BE2C (cell line): ENCODE measurements at places on chromosomes 5 and 9.

DNA sequence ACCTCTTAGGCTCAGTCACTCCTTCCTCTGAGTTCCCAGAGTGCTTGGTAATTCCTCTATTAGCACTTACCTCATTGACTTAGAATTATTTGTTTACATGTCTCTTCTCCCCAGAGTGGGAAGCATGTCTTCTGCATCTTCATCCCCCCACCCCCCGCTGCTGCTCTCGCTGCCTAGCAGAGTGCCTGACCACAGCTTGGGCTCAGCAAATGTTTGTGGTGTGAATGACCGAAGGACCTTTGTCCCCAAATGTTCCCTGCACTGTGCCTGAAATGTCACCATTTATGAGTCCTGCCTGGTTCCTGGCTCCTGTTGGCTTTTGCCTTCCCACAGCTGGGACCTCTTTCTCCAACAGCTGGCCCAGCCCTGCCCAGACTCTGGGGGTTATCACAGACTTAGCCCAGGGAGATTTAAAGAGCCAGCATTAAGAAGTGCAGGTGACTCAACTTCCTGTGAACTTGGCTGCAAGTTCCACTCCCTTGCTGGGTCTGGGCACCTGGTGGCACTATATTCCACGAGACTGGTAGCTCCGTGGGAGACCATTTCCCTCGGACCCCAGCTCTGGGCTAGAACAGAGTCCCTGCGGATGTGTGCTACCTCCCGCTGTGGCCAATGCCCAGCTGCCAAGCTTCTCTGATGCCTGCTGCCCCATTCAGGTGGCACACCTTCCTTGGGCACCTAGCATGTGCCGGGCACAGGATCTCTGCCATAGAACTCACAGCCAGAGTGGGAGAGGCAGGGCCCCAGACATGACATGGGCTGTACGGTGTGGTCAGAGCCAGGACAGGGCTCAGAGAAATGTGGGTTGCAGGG lies 1.8 kb upstream of the HMCN2 start:
- no peak for DNase-seq

DNA sequence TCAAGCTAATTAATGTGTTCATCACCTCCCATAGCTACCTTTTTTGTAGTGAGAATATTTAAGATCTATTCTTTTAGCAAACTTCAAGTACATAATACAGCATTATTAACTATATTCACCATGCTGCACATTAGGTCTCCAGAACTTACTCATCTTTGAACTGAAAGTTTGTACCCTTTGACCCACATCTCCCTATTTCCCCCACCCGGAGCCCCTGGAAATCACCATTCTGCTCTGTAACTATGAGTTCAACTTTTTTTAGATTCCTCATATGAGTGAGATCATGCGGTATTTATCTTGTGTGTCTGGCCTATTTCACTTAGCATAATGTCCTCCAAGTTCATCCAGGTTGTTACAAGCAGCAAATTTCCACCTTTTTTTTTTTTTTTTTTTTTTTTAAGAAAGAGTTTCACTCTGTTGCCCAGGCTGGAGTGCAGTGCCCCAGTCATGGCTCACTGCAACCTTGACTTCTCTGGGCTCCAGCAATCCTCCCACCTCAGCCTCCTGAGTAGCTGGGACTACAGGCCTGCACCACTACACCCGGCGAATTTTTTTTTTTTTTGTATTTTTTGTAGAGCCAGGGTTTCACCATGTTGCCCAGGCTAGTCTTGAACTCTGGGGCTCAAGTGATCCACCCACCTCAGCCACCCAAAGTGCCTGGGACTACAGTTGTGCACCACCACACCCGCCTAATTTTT lies 100.4 kb upstream of the SAP30L start:
- DNase-seq, result no peak

- no peak for DNase-seq
These were observed 160.9 kb downstream of the LURAP1L start for GRCh38 chr9:12935714-12936113.

- no peak for DNase-seq
These were observed 10.6 kb downstream of the NIPAL4 start for GRCh38 chr5:157470631-157471030.

GRCh38 chr9:127711831-127712274 lies 3.6 kb downstream of the PTRH1 start:
- no peak for DNase-seq

- DNase-seq, result no peak
These were observed 1061.7 kb upstream of the WWC1 start for GRCh38 chr5:167229751-167230150.

GRCh38 chr9:73176450-73176875 lies 24.8 kb downstream of the ANXA1 start:
- no peak for DNase-seq

- DNase-seq, result no peak
These were observed 14.5 kb downstream of the CATSPER3 start for GRCh38 chr5:134982230-134982629.

- no peak for DNase-seq
These were observed at the start of gene PCDHGA7 for GRCh38 chr5:141382469-141383294. Gene PCDHGA7, plus strand, starts transcription at chr5:141382742. Its CDS starts 158 bp downstream, at chr5:141382900.

GRCh38 chr5:135564331-135564730 lies 14.5 kb downstream of the CXCL14 start:
- no peak for DNase-seq

GRCh38 chr9:1757186-1757585 lies 258.0 kb upstream of the SMARCA2 start:
- DNase-seq, result no peak

DNA sequence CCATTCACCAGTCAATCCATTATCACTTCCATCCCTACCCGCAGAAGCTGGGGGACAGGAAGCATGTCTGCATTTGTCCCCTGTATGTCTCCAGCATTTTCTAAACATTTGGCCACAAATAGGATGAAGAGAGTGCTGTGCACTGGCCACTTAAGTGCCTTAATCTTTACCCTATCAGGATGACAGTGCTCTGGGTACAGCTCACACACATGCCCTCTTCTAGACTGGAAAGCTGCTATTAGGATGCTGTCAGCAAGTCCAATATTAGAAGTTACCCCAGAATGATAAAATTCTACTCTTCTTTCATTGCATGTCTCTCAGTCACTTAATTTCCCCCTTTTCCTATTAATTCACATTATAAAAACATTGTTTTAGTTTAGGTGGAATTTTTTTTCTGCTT lies 168.4 kb downstream of the RASEF start:
- DNase-seq, result peak; percentile 40

- no peak for DNase-seq
These were observed 1.6 kb downstream of the GTF3C4 start for GRCh38 chr9:132671620-132672412.

- DNase-seq, result no peak
These were observed 125.1 kb upstream of the SGCD start for GRCh38 chr5:156201788-156202403.

GRCh38 chr9:119945686-119946085 lies 576.5 kb upstream of the BRINP1 start:
- no peak for DNase-seq

DNA sequence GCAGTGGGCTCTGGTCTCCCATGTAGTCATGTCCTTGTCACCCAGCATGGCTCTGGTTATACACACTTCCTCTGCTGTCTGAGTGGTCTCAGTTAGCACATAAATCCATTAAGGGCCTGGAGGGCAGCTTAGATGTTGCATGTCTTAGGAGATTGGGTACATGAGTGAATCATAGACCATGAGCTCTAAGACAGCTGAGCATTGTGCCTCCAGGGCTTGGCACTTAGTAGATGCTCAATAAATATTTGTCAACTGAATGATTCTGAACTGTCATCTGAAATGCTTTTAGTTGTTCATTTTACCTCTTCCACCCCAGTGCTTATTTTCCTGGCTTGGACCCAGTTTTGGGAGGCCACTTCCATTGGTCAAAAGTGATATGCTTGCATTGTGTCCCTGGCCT lies 135.6 kb downstream of the BOD1 start:
- no peak for DNase-seq

DNA sequence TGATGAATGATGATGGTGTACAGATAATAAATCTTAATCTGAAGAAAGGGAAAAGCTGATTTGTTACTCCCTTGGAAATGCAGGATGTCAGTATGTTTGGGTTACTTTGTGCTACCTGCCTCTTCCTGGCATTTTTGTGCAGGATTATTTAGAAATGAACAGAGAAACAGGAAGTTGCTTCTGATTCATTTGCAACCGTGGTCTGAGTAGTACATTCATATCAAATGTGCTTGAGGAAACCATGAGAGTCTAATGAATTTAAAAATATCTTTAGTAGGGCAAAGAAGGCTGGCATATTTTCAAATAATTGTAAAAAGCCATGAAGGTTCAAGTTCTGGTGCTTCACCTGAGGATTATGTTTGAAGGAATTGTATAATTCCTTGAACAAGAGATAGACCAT lies 391.6 kb downstream of the TMEM161B start:
- DNase-seq, result no peak

- DNase-seq, result no peak
These were observed 945.2 kb upstream of the PTPRD start for GRCh38 chr9:11558043-11558442.

- no peak for DNase-seq
These were observed 184.0 kb downstream of the MAN2A1 start for GRCh38 chr5:109873687-109874086.

- no peak for DNase-seq
These were observed 90.6 kb downstream of the VCAN start for GRCh38 chr5:83562071-83562606.

- DNase-seq, result no peak
These were observed 360.6 kb downstream of the PTPRD start for GRCh38 chr9:10252174-10252573.

DNA sequence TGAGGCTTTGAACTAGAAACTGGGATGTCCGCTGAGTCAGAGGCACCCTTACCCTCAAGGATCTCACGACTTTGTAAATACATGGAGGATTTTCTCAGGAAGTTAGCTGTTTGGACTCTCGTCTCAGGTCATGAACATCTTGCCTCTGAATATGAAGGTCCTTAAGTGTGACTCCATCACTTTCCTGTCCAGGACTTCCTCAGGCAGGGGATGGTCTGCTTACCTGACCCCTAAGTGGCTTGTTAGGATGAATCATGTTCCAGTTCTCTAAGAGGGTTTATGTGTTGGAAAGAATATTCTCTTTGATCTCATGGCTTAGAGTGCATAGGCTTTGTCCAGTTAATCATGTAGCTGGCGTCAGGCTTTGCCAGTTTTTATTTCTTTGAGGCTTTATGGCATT lies 511.7 kb upstream of the KLF4 start:
- DNase-seq, result no peak

DNA sequence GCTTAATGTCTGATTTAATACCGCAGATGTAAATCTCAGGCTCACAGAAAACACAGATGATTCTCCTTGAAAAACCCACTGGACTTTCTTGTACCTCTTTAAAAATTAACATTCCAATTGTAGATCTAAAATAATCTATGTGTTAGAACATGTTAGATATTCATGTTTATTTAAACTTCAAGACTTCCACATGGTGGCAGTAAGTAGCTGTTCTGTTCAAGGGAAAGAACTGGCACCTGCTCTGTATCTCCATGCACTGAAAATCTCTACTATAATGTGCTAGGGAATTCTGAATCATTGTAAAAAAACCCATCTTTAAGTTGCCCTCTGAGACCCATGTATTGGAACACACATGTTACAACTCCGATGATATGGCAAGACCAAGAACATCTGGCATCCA lies 366.9 kb downstream of the DMRTA1 start:
- no peak for DNase-seq

GRCh38 chr9:80899208-80899607 lies 790.1 kb downstream of the TLE1 start:
- no peak for DNase-seq

GRCh38 chr5:160165137-160166068 lies 46.2 kb upstream of the PWWP2A start:
- peak; percentile 97 for DNase-seq

DNA sequence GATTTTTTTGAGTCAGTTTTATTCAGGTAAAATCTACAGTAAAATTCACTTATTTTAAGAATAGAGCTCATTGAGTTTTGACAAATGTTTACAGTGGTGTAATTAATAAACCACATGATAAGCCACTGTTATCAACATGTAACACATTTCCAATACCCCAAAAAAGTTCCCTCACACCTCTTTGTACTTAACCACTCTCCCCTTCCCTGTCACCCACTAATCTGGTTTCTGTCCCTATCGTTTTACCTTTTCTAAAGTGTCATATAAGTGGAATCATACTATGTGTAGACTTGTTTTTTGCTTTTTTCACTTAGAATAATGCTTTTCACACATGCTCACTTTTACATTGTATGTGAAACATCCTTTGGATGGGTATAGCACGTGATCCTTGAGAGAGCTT lies 127.2 kb downstream of the KDM4C start:
- DNase-seq, result no peak

GRCh38 chr5:100600298-100600994 lies 65.3 kb downstream of the FAM174A start:
- DNase-seq, result no peak

DNA sequence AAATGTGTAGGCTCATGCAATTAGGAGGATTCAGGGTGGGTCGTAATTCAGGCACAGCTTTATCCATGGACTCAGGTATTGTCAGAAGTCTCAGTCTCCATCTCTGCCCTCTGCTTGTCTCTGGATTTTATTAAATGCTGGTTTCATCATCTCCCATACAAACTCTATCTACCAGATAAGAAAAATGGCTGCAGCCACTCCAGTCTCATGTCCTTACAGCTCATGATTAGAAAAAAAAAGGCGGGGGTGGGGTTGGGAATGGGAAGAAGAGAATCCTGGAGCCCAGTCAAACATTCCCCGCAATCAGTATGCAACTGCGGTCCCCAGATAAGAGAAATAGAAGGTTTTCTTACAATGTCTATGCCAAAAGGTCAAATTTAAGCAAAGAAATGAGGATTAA lies 7.6 kb upstream of the FBXO38 start:
- no peak for DNase-seq
